ENCODE measurements at places on chromosomes 5 and 9.

- DNase-seq: no peak
Observed at GRCh38 chr5:143124593-143124992, 278.9 kb downstream of the NR3C1 start.

GRCh38 chr5:95731571-95732554 is 727 bp downstream of the RHOBTB3 start:
- no peak for DNase-seq

DNA sequence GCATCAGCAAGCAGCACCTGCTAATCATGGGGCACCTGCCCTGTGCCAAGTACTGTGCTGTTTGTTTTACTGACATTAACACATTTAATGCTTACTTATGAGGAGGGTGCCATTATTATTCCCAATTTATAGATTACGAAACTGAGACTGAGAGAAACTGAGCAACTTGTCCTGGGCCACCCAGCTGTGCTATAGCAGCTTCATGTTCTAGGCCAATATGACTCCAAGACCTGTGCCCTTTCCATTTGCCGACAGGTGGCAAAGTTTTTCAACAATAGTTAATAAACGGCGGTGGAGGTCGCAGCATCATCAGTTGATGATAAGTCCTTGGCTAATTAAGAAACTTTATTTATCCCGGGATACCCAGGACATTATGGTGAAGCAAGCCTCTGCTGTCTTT is 55.4 kb downstream of the TIMD4 start:
- DNase-seq: no peak

- DNase-seq: no peak
Observed at GRCh38 chr5:168055141-168055683, 236.2 kb upstream of the WWC1 start.

- no peak for DNase-seq
Observed at GRCh38 chr5:56446728-56447127, 213.6 kb upstream of the ANKRD55 start.

DNA sequence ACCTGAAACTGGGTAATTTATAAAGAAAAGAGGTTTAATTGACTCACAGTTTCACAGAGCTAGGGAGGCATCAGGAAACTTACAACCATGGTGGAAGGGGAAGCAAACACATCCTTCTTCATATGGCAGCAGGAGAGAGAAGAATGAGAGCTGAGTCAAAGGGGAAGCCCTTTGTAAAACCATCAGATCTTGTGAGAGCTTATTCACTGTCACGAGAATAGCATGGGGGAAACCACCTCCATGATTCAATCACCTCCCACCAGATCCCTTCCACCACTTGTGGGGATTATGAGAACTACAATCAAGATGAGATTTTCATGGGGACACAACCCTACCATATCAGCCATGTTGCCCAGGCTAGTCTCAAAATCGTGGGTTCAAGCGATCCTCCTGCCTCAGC is 143.4 kb downstream of the FGF18 start:
- no peak for DNase-seq

- no peak for DNase-seq
Observed at GRCh38 chr5:55220433-55221185, 6.5 kb downstream of the MCIDAS start.

DNA sequence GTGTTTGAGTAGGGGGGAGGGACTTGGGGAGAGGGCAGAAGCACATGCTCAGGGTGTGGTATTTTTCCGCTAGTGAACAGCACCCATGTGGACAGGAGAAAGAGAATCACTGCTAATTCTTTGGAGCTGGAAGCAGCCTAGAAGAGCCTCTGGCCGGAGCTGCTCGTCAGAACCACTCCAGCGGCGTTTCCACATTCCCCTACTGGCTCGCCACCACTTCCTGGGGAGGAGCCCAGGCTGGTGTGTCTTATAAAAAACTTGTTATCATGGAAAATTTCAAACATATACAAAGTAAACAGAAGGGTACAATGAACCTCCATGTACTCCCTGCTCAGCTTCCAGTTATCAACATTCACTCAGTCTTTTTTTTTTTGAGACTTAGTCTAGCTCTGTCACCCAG is 26.7 kb downstream of the LHX2 start:
- DNase-seq: no peak

DNA sequence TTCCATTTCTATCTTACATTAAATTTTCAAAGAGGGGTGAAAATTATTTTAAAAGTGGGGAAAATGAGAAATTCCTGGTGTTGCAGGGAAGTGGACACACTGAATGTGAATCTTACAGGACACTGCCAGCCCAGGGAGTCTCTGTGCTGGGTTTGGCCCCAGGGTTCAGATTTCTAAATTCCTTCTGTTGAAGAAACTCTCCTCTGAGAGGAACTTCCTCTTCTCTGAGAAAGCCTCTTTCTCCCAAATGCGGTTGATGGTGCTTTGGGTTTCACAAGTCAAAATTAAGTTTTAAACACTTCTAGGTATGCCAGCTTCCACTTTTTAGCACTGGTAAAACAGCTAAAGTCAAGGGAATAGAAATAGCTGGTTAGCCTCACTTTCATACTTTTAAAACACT is 317.9 kb upstream of the ITGA1 start:
- DNase-seq: no peak

DNA sequence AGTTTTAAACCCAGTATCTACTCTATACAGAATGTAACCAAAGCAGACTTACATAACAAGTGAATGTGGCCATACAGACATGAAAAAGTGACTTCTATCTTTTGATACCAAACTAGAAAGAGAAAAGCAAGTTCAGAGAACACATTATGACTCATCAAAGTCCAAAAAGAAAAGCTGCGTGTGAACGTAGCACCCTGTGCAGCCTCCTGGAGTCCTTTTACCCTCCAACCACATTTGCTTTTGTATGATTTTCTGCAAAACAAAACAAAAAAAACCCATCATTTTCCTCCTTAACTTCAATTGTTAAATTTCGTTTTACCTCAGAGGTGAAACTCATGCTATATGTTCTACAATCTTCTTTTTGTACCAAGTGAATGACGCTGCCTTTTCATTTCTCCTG is 2.8 kb upstream of the SMARCA2 start:
- no peak for DNase-seq

GRCh38 chr5:115033861-115034260 is 135.8 kb downstream of the TRIM36 start:
- DNase-seq: no peak

- no peak for DNase-seq
Observed at GRCh38 chr5:125411071-125411743, 664.8 kb upstream of the ZNF608 start.

DNA sequence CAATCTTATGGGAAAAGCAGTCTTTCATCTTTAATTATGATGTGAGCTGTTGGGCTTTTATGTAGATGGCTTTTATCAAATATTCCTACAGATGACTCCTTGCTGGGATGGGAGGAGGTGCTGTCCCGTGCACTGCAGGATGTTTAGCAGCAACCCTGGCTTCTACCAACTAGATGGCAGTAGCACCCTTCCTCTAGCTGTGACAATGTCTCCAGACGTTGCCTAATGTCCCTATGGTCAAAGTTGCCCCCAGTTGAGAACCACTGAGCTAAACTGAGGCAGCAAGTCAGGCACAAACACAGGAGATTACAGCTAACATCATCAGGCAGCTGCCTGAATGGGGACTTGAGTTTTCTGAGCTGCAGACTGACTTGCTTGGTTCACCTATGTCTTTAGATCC is 401.9 kb upstream of the PDE4D start:
- DNase-seq: peak; percentile 15

Measured in GM04504 (cell line).